ENCODE measurements at places on chromosomes 2 and 18. TPM values are rescaled to one million over a fixed set of nuclear protein-coding genes. Genes with fewer than 3 reads are reported as not detected.
A peak's percentile ranks its signal among the peaks of the same experiment; 100 is the strongest.

DNA sequence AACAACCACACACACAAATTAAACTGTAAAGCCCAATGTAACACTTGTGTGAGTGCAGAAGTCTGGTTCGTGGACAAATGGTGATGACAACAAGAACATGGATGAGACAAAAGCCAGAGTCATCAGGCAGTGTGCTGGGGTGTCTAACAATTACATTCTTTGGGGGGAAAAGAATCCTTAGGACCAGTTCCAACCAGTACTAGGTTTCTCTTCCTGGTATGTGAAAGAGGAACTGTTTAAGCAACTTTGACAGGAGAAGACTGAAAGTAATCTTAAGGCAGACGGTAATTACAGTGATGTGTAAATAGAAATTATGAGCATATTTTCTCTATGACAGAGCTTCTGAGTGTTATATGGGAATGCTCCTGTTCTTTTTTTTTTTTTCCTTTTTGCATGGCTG lies 133.4 kb downstream of the AFF3 start:
- DNase-seq = no peak

- no peak for DNase-seq
Measured at GRCh38 chr2:85583667-85584353, 421 bp upstream of the VAMP5 start.

DNA sequence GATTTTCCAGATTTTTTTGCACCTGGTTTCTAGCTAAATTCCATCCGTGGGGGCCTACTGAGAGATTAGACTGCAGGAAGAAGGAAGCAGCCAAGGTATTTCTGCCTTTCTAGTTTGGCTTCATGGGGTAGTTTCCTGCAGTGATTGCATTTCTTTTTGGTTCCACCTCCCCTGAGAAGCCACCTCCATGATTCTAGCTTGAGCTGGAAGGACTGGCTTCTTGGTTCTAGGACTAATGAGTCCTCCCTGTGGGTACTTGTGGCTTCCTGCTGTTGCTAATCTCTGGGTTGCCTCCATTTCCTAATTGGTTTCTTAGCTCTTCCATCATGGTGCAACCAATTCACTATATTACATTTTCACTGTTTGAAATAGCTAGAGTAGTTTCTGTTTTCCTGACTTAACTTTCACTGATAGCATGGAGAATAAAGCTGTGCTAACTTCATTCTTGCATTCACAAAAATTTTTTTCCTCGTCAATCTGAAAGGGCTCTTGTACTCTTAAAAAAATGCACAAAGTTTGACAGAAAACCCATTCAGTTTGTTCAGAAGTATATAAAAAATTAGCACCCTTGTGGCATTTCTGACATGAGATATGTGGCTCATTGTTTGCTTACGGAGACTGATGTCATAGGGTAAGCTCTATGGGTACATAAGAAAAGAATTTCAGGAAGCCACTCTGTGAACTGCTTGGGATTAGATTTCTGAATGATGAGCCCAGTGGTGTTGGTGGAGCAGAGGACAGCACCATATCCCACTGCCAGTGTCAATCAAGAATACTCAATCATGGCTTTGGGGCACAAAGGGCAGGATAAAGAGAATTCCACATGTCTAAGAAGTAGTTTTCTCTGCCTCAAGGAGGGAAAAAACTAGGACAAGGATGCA lies 242.8 kb upstream of the RBMS1 start:
- DNase-seq = no peak

GRCh38 chr2:215883799-215884198 lies 129.6 kb downstream of the MREG start:
- DNase-seq = no peak

DNA sequence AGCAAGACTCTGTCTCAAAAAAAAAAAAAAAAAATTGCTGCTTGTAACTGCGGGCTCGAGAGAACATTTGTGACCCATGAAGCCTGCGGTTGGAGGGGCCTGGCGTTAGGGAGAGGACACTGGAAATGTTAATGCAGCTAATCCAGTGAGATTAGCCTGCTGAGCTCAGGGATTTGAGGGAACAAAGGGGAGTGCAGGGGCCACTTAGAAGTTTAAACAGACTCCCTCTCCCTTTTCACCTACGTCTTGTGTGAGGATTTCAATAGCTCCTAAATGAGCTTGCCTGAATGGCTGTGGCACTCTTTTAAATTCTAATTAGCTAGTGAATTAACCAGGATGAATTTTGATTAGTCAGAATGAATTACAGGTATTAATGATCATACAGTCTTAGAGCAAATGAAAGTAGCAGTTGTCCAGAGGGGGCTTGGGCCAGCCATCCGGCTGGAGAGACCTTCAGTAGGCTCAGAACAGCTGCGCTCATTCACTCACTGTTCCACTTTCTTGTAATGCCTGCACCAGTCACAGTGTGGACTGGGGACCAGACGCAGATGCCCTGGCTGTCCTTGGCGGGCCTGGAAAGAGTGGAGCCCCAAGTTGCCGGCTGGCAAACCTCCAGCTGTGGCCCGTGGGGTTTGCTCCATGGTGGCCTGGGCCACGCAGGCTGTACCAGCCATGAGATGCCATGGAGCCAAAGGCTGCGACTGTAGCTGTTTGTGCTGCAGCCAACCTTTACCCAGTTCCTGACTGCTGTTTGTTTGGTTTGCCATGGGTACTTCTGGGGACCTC lies 20.8 kb downstream of the LDLRAD4 start:
- DNase-seq = peak; percentile 7

DNA sequence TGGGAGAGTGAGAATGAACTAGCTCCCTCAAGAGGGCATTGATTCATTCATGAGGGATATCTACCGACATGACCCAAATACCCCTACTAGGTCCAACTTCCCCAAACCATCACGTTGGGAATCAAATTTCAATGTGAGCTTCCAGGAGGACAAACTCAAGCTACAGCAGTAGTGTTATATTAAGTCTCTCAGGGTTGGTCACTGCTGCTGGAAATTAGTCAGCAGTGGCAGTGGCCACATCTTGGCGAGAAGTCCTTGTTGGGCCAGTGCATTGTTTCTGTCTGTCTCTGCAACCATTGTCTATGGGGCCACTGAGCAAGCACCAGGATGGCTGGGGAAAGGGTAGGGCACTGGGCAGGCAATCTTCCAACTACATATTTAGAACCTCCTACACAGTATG lies 47.5 kb downstream of the THUMPD2 start:
- DNase-seq = no peak

GRCh38 chr2:165505514-165505913 lies 36.0 kb downstream of the CSRNP3 start:
- DNase-seq = no peak

- no peak for DNase-seq
Measured at GRCh38 chr2:177784745-177785067, 287.9 kb downstream of the PDE11A start.

GRCh38 chr18:36181898-36182506 lies 5.3 kb upstream of the MOCOS start:
- no peak for DNase-seq

DNA sequence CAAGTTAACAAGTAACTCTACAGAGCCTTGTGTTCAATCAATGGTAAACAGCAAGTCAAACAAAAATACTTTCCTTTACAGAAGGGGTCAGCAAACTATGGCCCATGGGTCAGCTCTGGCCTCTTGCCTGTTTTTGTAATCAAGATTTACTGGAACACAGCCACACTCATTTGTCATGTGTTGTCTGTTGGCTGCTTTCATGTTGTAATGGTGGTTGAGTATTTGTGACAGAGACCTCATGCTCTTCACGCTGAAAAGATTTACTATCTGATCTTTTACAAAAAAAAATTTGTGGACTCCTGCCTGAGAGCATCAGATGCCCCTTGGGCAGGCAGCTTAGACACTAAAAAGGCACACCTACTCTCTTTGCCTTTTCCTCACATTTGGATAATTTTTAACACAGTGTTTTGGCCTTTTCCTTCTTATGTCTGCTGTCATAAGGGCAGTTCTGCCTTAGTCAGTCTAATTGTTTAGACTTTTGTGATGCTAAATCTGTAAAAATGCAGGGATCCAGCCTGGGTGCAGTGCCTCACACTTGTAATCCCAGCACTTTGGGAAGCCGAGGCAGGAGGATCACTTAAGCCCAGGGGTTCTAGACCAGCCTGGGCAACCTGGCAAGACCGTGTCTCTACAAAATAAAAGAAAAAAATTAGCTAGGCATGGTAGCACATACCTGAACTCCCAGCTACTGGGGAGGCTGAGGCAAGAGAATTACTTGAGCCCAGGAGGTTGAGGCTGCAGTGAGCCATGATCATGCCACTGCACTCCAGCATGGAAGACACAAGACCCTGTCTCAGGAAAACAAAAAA lies 18.3 kb downstream of the IL1B start:
- no peak for DNase-seq

GRCh38 chr2:171316220-171316619 lies 117.6 kb downstream of the METTL8 start:
- DNase-seq = no peak

- no peak for DNase-seq
Measured at GRCh38 chr2:103249462-103249861, 487.6 kb downstream of the TMEM182 start.

DNA sequence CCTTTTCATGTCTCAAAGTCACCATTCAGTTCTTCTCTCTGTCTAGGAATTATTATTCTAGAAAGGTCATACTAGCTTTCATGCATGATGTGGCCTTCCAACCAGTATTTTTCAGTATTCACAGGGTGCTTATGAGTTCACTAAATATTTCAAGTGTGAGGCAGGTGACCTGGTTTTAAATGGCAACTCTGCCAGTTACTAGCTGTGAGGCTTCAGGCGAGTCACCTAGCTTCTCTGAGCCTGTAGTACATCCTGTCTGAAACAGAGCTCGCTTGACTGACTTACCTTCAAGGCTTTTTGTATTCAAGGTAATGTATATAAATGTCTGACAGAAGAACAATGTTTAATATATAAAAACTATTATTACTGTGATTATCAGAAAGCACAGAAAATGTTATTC lies 19.4 kb upstream of the ACVR1 start:
- DNase-seq = no peak

GRCh38 chr18:10705786-10706185 lies 180.0 kb downstream of the NAPG start:
- no peak for DNase-seq

DNA sequence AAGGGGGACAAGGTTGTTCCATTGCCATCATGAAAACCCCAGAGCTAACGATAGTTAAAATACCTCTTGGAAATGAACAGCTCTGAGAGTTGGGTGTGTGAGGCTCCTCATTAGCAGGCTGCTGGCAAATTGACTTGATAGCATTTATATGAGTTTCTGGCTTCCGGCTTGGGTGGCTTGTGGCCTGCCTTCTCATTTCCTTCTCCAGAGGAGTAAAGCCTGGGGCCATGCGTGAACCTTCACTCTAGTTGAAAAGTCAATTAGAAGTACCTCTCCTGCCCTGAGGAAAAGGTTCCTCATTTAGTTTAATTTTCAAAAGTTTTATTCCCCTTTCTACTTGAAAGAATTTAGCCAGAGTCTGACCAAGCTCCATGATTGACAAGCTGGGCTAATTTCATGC lies 67.1 kb downstream of the MGAT5 start:
- no peak for DNase-seq

DNA sequence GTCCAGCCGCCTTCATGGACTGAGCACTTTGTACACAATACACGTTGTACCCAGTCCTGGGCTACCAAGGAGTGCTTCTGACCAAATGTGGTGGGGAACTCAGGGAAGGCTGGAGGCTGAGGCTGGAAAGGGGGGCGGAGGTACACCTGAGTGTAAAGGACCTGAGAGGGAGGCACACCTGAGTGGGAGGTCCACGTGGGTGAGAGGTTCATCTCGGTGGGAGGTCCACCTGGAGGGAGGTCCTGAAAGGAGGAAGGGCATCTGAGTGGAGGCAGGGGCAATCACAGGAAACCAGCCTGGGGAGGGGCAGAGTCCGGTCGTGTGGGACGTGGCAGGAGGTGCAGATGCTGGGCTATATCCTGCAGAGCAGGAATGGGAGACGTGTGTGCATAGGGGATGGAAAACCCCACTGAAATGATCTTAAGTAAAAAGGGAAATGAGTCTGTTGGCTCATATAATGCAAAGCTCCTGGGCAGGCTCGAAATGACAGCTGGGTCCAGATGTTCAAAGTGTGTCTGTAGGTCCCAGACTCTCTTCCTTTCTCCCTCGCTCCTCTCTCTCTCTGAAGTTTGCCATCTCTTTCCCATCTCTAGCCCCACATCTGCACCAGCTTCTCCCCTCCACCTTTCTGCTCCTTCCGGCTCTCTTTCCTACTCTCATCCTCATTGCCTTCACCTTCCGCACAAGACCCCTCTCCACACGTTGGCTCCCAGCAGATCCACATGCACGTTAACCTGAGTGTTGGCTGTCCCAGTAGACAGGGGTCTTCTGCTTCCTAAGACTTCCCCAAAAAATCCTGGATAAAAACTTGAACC lies 137.7 kb downstream of the PXDN start:
- DNase-seq = no peak

GRCh38 chr2:80068038-80068731 lies 236.4 kb downstream of the LRRTM1 start:
- DNase-seq = no peak

GRCh38 chr2:161488131-161488699 lies 72.1 kb downstream of the TBR1 start:
- DNase-seq = no peak

GRCh38 chr2:231533777-231534125 lies 3.5 kb upstream of the NMUR1 start:
- no peak for DNase-seq

DNA sequence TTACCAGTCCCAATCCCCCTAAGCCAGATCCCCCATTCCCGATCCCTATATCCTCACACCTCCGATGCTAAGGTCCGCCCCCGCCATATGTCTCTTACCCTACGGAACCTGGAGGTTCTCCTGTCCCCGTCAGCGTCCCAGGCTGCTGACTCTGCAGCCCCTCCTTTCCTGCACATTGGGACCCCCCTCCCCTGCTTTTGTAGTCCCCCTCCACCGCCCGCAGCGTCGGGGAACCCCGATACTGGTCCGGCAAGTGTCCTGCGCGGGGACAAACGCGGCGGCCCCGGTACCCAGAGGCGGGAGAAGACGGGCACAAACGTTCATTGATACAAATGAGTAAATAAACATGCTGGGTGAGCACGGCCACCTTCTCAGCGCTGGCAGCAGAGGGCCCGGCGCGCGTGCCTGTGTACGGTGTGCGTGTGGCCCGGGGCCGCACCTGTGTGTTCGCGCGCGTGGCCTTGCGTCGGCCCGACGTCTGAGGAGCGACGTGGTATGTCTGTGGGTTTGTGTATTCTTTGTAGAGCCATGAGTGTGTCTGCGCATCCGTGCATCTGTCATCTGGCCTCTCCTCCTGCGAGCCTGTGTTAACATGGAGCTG lies 2.0 kb upstream of the CYP26B1 start:
- no peak for DNase-seq

FKBP1B gene
- total RNA-seq = 6.4 TPM

ZNF521 gene
- 116 TPM for total RNA-seq

POTEJ gene
- 0.21 TPM for total RNA-seq

RIT2 gene
- total RNA-seq = not detected

CYS1 gene
- total RNA-seq = 15.5 TPM

TTR gene
- not detected for total RNA-seq

GDF7 gene
- total RNA-seq = 9.2 TPM

ACTG2 gene
- total RNA-seq = 309 TPM

ANKRD30BL gene
- total RNA-seq = 1.2 TPM

RGPD3 gene
- under 0.01 TPM for total RNA-seq

C2orf49 gene
- 62.6 TPM for total RNA-seq
